ENCODE measurements at places on chromosomes 4 and X.

- DNase-seq: no peak
Observed at GRCh38 chr4:8399298-8399697, 41.2 kb downstream of the ACOX3 start.

- no peak for DNase-seq
Observed at GRCh38 chrX:9647431-9647830, 118.2 kb downstream of the GPR143 start.

GRCh38 chr4:142322996-142323395, 523.1 kb downstream of the INPP4B start:
- DNase-seq: no peak

GRCh38 chr4:48071191-48071590, 54.6 kb downstream of the NIPAL1 start:
- DNase-seq: no peak

DNA sequence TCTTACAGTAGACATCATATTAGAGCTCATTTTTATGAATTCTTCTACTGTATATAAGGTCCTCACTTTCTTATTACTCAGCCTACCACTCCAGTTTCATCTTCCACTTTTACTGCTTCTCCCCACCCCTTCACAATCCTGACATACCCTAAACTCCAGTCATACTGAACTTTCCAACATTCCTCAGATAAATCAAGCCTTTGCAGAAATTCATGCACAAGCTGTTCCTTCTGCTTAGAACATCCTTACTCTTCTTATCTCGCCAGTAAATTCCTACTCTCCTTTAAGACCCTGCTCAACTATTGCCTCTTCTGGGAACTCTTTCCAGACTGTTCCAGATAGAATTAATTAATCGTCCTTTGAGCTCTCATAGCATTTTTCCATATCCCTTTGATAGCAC, 24.8 kb downstream of the RTL9 start:
- DNase-seq: no peak

GRCh38 chrX:150731795-150732194, 38.6 kb downstream of the MTMR1 start:
- DNase-seq: no peak

Data from epithelial cell of proximal tubule (primary cell).